Cardiac septum (tissue), 1 donor: ENCODE measurements at places on chromosomes 6 and 20. TPM values are rescaled to one million over a fixed set of nuclear protein-coding genes. Genes with fewer than 3 reads are reported as not detected.

Gene FAM135A
- 14.2 TPM for total RNA-seq

Gene ULBP2
- total RNA-seq = 1.1 TPM

Gene KCNG1
- 0.48 TPM for total RNA-seq

Gene BPI
- total RNA-seq = 0.40 TPM

Gene LY6G6F
- total RNA-seq = not detected

Gene PDYN
- not detected for total RNA-seq
